Stimulated activated naive CD8-positive, alpha-beta T cell treated with anti-CD3 and anti-CD28 coated beads, Interleukin-15, Interleukin-2, amounts not matched to agents 100 U/mL and 50 U/mL, for 24 hours (primary cell): ENCODE measurements at places on chromosomes 3 and 15.

DNA sequence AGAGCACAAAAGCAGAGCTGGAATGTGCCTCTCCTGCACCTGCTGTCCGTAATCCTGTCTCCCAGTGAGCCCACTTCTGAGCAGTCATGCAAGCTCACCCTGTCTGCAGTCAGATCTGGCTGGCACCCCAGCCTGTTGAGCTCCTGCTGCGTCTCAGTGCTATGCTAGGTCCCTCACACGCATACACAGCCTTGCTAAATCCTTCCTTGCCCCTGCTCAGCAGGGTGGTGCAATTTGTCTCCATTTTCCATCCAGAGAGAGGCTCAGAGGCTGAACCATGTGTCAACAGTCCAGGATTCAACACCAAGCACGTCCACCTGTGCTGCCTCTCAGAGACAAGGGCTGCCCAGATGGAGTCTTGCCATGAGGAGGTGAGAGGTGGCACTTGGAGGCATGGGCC is 11.0 kb downstream of the POMGNT2 start:
- no peak for DNase-seq

GRCh38 chr3:125151916-125152315 is 60.6 kb downstream of the SLC12A8 start:
- no peak for DNase-seq

GRCh38 chr3:128398586-128398985 is 68.1 kb downstream of the DNAJB8 start:
- no peak for DNase-seq

DNA sequence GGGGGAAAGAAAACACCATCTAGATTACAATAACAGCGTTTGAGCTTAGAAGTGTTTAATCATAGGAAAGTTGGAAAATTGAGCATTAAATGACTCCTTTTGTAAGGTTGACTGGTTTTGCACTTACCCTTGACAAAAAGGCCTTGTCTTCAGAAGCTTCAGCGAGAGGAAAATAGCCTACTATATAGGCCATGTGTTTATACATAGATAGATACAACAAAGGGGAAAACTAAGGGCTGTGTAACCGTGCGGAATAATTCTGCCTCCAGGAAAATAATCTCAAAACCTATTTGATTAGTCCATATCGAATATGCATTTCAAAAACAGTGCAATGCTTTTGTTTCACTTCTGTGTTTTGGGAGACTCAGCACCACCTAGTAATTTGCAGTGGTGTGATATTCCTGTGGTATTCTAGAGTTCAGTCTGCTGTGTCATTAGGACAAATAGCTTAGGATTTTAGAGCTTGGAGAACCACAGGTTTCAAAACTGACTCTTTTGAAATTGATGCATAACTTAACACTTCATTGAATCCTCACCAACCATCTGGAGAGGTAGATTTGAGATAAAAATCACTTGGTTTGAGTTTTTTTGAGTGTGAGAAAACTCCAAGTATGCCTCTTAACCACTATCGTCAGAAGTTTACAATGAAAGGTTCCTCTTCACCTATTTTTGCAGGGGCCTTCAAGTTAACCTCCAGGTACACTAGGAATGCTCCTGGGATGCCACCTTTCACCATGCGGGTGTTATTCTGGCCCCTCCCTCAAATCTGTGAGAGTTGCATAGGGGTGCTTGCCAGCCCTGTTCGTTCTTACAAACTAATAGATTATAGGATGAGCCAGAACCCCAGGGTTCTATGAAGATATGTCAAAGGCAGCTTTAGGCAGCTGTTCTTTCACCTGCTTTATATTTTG is 1.9 kb downstream of the ARHGAP31 start:
- DNase-seq = no peak

GRCh38 chr15:60899322-60899966 is 329.7 kb downstream of the RORA start:
- peak; percentile 13 for DNase-seq

GRCh38 chr15:77031376-77032050 is 36.6 kb downstream of the PSTPIP1 start:
- DNase-seq = peak; percentile 41

DNA sequence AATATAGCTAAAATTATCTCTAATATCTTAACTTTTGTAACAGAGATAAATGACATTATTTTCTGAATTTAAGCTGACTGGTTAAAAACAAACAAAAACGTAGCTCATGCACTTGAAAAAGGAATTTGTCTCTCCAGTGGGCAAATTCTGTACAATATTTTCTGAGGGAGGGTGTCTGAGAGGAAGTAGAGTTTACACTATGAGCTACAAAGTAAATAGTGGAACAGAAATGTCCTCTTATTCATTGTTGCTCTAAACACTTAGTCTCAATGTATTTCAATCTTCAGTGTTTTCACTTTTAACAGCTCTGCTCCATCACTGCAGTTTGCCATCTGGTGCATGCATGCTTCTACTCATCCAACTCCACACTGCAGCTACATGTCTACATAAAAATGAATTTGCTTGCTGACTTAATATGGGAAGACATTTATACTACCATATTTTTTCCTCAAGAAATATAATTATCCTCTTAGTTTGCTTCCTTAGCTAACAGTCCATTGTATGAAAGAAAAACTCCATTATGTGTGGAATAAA is 817.4 kb upstream of the LMCD1 start:
- no peak for DNase-seq

GRCh38 chr15:100464256-100464655 is 64.5 kb downstream of the CERS3 start:
- no peak for DNase-seq

GRCh38 chr15:89566181-89566580 is 9.1 kb upstream of the TICRR start:
- no peak for DNase-seq

DNA sequence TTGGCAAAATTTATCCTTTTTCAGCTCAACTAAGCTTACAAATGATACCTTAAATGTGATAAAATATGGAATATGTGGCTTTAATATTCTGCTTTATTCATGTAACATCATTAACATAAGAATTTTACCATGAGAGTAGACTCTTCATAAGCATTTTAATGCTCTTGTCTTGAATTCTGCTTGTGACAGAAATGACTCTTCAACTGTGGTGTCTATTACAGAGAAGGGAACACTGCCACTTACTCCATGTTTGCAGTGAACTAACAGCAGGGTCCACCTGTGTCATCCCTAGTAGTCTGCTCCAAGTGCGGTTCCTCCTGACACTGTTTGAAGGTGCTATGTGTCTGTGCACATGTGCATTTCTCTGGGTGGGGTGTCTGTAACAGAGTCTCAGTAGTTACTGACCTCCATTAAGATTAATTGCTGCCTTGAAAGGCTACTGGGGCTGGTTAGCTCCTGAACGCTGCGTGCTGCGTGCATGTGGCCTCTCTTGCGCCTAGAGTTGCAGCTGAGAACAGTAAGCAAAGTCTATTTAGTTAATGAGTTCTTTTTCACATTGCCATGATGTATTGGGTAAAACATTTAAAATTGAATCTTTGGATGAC is 8.3 kb downstream of the LSM3 start:
- DNase-seq = no peak

DNA sequence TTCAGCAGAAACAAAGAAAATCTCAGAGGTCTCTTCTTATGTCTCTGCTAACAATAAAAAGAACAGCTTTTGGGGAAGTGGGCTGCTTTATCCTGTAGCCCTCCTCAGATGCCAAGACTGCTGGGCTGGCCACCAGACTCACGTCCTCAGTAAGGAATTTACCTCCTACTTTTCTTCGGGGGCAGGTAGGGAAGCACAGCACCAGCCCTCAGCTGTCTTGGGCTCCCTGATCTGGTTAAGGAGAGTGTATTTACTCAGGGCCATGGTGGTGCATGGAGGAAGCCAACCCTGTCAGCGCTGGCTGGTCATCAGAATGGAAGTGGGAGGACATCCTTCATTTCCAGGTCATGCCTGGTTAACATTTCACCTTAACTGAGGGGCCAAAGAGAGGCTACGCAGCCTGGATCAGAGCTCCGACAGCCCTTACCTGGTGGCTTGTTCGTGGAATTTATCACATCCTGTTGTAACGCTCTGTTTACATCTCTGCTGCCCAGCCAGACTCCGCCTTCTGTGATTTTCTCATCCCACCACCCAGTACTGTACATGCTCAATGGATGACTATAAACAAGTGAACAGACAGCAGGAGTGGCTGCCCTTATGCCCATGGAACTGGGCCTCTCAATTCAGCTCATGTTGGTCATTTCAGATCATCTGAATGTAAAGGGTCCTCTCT is 108.3 kb downstream of the IGF2BP2 start:
- no peak for DNase-seq

DNA sequence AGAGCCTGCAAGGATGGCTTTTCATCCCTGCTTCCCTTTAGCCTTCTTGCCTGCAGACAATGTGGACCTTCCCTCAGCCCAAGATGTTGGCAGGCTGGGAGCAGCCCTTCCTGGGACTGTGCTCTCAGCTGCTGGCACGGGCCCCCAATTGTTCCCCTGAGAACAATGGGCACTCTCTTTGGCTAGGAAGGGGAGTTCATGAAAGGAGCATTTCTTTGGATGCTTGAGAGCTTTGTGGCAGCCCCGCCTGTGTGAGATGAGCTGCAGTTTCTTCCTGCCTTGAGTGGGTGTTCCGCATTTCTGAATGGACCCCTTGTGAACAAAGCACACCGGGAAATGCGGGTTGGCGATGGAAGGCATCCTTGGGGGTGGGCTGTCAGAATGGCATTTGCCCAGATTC is 35.0 kb upstream of the BSN start:
- no peak for DNase-seq

GRCh38 chr3:144893980-144894379 is 922.4 kb downstream of the DIPK2A start:
- DNase-seq = no peak

DNA sequence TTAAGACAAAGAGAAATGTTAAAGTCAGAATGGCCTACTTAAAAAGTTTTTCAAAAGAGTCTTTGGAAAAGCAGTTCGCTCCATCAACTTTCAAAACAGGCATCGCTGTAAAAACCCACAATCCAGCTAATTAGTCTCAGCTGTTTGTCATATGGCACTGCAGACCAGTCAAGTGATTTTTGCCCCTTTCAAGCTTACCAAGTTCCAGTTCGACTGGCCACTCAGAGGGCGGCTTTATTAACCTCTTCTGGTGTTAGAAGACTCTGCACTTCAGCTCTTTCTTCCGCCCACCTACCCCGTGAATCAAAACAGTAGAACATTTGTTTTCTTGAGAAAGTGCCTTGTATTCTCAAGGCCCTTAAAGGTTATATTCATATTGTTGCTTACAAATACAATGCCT is 19.3 kb downstream of the RAB27A start:
- DNase-seq = no peak

- no peak for DNase-seq
Observed at GRCh38 chr15:71220828-71221227, 105.6 kb downstream of the THSD4 start.

- DNase-seq = no peak
Observed at GRCh38 chr3:122184591-122184929, 1.1 kb downstream of the CASR start.

- DNase-seq = no peak
Observed at GRCh38 chr3:43852066-43852465, 161.3 kb downstream of the ABHD5 start.

GRCh38 chr3:36890261-36890660 is 54.6 kb downstream of the TRANK1 start:
- no peak for DNase-seq

GRCh38 chr3:1037631-1038030 is 55.2 kb upstream of the CNTN6 start:
- DNase-seq = no peak

GRCh38 chr15:23387621-23388190 is 33.2 kb downstream of the GOLGA8S start:
- DNase-seq = no peak

- no peak for DNase-seq
Observed at GRCh38 chr15:93454788-93455187, 365.8 kb upstream of the RGMA start.

DNA sequence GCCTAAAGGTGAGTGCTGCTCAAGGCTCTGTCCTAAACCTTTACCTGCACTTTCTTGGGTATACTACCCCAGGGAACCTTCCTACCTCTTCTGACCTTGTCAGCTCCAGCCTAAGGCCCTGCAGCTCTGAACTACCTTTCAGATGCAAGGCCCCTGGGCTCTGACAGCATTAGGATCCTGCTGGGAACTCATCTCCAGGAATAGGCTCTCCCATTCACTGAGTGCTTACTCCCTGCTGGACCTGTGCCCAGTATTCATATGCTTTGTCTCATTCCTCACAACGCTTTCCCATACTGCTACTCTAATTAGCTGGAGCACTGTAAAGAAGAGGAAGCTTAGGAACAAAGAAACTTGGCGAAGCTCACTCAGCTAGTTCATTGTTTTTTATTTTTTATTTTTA is 53.8 kb upstream of the RAB6B start:
- no peak for DNase-seq

DNA sequence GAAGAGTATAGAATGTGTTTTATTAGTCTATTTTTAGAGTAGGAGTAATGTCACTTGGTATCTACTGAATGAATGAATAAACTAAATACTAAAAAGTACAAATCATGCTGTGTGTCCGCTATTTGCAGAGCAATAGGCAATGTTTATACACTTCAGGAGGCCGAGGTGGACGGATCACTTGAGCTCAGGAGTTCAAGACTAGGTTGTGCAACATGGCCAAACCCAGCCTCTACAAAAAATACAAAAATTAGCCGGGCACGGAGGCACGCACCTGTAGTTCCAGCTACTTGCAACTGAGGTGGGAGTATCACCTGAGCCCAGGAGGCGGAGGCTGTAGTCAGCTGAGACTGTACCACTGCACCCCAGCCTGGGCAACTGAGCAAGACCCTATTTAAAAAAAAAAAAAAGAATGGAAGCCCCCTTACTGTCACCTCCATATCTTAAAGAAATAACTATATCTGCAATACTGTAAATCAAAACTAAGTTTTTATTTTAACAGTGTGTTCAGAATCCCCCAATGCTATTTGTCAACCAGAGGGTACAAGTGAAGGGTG is 98.4 kb downstream of the DHX30 start:
- DNase-seq = no peak

- DNase-seq = no peak
Observed at GRCh38 chr15:22893881-22894280, 55.4 kb downstream of the NIPA2 start.

GRCh38 chr15:91936182-91936775 is 82.8 kb downstream of the SLCO3A1 start:
- DNase-seq = no peak

- DNase-seq = no peak
Observed at GRCh38 chr15:86165265-86166211, 85.9 kb downstream of the AGBL1 start.

DNA sequence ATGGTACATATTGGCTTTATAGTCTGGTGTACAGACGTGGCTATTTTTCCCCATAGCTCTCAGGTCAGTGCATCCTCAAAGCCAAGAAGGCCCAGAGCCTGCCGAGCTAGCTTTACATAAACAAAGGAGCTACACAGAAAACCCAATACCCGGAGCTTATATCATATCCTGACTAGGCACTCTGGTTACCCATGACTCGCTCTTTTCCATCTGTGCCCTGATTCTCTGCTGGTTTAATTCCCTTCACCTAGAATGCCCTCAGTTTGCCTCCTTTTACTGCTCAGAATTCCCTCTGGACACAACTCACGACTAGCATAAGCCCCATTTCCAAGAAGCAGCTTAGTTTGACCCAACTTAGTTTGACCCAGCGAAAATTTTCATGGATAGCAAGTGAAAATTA is 110.8 kb downstream of the TIGIT start:
- DNase-seq = no peak

GRCh38 chr3:140447136-140447535 is 230.7 kb upstream of the TRIM42 start:
- DNase-seq = no peak
